Hindlimb muscle (tissue), 1 donor: ENCODE measurements at places on chromosomes 13 and 19. TPM values are rescaled to one million over a fixed set of nuclear protein-coding genes. Genes with fewer than 3 reads are reported as not detected.

GRCh38 chr19:41276231-41276630, 12.1 kb downstream of the HNRNPUL1 start:
- no peak for DNase-seq

GRCh38 chr13:26964278-26965250, 204.0 kb upstream of the GPR12 start:
- no peak for DNase-seq

GRCh38 chr13:114149774-114150740, 17.6 kb upstream of the RASA3 start:
- DNase-seq = no peak

GRCh38 chr19:15028490-15028889, 20.8 kb upstream of the CASP14 start:
- DNase-seq = no peak

Gene IL11
- 0.25 TPM for polyA plus RNA-seq
